Activated T-cell treated with anti-CD3 and anti-CD28 coated beads for 24 hours (primary cell): ENCODE measurements at places on chromosomes 5 and 9.

GRCh38 chr5:71946343-71947030 lies 160.8 kb upstream of the MAP1B start:
- DNase-seq: no peak

GRCh38 chr9:99027443-99027842 lies 77.5 kb upstream of the TGFBR1 start:
- no peak for DNase-seq

DNA sequence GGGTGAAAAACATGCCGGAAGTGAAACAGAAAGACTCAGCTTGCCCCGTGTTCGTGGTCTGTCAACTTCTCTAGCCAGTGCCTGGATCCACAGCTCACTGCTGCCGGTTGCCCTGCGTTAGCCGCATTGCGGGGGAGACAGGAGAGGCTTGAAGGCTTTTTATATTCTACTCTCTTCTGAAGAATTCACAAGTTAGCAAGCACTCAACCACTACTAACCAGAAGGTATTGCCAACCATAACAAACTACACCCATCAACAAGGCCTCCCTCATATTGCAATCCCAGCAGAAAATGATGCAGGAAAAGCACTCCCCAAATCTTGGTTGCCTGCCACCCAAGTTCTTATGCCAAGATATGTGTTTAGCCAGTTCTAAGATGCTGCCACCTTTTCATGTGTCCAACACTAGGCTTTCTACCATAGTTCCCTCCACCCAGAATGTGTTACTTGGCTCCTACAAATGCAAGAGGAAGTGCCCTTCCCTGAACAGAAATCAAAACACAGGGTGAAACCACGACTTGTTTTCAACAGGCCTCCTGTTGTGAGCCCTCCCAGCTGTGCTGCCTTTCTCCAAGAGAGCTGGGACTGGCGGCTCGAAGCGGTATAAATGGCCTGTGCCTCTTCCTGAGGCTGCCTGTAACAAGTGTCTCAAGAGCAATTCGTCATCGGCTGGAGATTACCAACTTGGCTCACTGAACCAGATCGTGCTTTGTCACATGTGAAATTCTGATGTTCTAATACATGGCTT lies 129.0 kb downstream of the SNX18 start:
- peak; percentile 49 for DNase-seq

GRCh38 chr5:3780278-3780677 lies 184.6 kb downstream of the IRX1 start:
- DNase-seq: no peak

GRCh38 chr9:116493183-116493860 lies 193.8 kb upstream of the TRIM32 start:
- no peak for DNase-seq

DNA sequence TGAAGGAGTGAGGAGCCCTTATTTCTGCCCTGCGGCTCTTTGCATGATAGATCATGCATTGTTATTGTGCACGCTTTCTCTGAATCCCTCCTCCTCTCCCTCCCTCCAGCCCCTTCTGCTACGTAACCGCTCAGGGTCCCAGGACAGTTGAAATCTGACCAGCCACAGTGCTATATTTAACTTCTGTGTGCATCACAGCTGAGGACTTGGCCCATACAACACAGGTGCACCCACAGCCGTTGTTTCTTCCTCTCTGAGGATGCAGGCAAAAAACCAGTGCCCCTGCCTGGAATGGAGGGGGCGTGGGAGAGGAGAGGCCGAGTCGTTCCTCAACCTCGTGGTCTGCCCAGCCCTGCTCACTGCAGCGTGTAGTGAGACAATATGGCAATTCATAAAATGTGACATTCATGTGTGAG lies 335.6 kb upstream of the CLINT1 start:
- DNase-seq: no peak

GRCh38 chr5:152380415-152381123 lies 24.5 kb downstream of the NMUR2 start:
- DNase-seq: no peak

DNA sequence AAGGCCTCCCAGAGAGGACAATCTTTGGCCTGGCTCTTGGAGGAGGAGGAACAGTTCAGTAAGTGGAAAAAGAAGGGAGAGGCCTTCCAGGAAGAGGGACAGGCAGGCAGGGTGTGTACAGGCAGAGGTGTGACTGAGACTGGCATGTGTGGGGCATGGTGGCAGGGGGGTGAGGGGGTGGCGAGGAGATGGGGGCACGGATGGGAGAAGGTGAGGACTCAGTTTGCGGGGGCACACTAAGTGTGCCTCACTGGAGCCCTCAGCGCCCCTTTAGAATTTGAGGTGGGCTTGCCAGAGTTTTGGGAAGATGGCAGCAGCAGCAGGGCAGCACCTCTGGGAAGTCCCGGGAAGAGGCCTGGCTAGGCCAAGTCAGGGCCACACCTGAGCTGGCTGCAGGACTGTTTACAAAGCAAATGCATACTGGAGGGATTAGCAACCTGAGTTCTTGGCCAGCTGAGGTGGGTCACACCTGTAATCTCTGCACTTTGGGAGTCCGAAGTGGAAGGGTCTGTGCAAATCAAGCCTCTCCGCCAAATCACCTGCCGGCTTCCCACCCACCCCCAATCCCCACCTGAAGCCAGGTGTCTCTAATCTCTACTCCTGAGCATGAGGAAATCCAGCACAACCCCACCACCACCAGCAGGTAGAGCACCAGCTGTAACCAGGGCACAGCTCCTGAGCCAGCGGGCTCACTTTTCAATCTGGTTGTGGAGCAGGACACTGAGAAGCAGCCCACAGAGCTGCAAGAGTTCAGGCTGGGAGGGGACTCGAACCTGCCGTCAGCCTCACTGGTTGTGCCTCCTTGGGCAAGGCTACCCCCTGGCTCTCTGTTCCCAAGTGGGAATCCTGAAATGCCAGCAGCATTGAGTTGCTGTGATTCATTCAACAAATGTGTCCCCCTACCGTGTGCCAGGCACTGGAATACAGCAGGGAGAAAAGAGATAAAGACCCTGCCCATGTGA lies 10.2 kb upstream of the GABRP start:
- no peak for DNase-seq

DNA sequence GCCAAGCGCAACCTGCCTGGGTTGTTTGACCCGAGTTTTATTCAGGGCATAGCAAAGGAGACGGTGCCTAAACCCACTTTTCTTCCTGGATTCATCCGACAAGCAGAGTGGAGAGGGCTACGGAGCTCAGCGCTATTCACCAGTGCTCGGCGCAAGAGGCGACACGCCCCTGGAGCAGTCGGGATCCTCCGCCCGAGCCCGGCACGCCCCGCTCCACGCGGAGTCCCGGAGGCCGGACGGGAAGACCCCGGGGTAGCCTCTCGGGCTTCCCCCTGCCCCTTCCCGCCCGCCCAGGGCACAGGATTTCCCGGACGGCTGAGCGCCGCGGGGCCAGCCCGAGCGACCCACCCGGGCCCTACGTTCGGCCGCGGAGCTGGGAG lies 427 bp downstream of the SERINC5 start:
- DNase-seq: peak; percentile 50

DNA sequence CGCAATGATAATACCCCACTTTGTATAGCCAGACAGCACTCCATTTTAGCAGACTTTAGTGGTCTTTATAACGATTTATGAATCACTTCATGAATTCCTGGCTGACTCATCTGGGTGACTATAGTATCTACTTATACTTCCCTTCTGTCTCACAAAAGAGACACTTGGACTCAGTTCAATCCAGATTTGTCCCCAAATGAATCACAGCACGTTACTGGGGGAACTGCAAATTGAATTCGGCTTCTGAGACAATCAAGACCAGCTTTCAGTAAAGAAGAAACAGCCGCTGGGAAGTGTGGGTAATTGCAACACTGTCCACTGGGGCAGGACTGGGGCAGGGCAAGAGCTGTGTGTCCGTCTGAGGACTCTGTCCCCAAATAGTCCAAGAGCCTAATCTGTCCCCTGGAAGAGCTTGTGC lies 337.3 kb upstream of the RFX3 start:
- DNase-seq: no peak

GRCh38 chr5:107980923-107981692 lies 310.4 kb upstream of the EFNA5 start:
- no peak for DNase-seq

GRCh38 chr9:95316794-95317118 lies 753 bp downstream of the FANCC start:
- no peak for DNase-seq

DNA sequence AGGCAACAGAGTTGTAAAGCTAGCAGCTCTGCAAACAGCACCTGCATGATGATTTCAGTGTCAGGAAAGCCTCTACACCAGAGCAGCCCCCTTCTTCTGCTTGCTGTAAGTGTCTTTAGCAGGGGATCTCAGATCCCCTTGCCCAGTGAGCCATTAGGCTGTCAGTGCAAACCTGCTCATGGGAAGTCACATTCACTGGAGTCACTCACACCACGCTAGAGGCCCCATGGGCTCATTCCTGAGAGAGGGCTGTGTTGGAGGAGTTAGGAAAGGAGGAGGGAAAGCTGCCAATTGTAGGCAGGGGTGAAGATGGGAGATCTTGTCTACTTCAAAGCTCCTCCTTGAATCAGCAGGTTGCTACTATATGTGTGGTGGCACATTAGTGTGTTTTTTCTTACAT lies 275.2 kb downstream of the SMARCA2 start:
- DNase-seq: no peak

- no peak for DNase-seq
Observed at GRCh38 chr5:29992248-29992647, 1201.2 kb upstream of the CDH6 start.

DNA sequence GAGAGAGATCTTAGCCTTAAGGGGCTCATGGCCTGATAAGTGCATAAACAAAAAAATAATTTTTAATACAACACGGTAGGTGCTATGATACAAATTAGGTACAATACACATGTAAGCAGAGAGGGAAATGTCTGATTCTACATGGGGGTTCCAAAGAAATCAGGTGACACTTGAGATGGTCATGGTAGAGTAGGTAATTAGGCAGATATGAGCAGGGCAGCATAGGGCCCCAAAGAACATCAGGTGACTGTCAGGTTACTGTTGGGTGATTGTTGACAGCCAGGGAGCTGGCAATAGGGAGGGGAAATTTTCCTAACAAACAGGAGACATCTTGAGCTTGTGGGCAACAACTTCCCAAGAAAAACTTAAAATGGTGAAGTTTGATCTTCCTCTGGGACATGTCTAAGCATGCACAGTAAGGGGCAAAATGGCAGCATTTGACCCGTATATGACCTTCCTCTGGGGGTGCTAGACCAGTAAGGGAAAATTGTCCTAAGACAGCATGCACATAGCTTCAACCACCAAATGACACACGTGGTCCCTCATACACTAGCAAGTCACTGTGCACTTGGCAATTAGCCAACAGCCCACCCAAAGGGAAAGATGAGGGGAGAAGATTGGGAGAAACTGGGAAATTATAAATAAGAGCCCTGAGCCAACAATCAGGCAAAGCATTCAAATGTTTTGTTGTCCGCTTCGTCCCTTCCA lies 37.3 kb upstream of the TENT4A start:
- no peak for DNase-seq

GRCh38 chr9:90773617-90774016 lies 28.0 kb upstream of the SYK start:
- no peak for DNase-seq

- DNase-seq: no peak
Observed at GRCh38 chr9:17734674-17735073, 155.8 kb downstream of the SH3GL2 start.

- no peak for DNase-seq
Observed at GRCh38 chr5:163463063-163463435, 2.6 kb downstream of the HMMR start.

- no peak for DNase-seq
Observed at GRCh38 chr9:91884153-91884552, 65.9 kb downstream of the ROR2 start.

- DNase-seq: no peak
Observed at GRCh38 chr5:167271081-167271480, 1020.4 kb upstream of the WWC1 start.

GRCh38 chr5:181245427-181246275 lies 1.9 kb upstream of the RACK1 start:
- DNase-seq: no peak

DNA sequence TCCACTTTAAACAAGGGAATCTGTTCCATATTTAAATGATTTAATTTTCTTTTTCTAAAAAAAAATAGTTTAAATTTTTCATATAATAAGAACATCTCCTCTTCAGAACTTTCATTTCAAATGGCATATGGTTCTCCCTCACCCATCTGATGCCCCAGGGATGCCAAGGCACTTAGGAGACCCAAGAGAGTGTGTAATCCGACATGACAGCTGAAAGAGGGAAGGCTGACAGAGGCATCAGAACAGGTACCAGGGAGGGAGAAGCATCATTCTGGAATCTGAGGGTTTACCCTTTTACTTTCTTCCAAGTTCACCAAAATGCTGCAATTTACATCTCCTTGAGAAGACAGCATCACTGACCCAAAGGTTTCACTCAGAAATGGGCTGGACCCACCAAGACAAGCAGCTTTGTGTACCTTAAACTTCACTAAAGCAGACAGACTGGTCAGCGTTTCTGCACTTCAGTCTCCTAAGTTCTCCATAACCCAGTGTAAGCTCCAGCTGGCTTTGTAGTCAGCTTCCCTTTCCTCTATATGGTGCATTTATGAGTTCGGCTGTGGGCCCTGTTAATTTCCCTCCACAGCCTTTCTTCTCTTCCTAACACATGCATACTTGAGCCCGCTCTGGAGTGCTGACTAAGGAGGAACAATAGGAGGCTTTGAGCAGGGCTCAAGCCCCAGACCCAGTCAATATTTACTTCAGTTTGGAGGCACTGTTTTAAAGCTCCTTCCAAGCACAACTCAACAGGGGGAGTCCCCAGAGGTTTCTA lies 17.7 kb downstream of the EFNA5 start:
- DNase-seq: no peak

GRCh38 chr5:15283076-15283475 lies 216.9 kb upstream of the FBXL7 start:
- no peak for DNase-seq

GRCh38 chr5:133930061-133930812 lies 38.2 kb downstream of the C5orf15 start:
- peak; percentile 77 for DNase-seq

DNA sequence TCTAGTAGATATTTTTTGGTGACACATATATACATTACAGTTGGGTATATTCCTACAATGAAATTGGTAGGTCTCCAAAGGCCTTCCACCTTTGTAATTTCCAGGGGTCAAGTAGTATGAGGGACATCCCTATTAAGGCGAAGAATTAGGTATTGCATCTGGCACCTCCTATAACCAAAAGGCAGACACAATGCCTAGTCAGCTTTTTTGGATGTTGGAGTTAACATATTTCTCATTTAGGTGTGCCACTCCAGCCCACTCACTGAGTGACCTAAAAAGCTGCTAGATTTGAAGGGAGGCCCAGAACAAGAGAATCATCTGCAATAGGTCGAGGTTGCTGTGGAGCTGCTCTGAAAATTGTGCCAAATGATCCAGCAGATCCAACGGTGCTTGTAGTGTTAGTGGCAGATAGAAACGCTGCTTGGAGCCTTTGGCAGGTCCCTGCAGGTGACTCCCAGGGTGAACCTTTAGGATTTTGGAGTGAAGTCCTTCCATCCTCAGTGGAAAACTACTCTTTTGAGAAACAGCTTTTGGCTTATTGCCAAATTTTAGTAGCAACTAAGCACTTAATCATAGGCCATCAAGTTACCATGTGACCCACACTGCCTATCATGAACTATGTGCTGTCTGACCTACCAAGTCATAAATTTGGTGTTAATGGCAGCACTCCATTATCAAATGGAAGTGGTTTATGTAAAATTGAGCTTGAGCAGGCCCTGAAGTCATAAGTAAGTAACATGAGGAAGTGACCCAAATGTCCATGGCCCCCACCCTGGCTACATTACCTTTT lies 15.7 kb upstream of the FNIP1 start:
- DNase-seq: no peak
